ENCODE measurements at places on chromosomes 3 and 15.

GRCh38 chr3:122366379-122366749, 16.7 kb downstream of the MIX23 start:
- DNase-seq, result no peak

DNA sequence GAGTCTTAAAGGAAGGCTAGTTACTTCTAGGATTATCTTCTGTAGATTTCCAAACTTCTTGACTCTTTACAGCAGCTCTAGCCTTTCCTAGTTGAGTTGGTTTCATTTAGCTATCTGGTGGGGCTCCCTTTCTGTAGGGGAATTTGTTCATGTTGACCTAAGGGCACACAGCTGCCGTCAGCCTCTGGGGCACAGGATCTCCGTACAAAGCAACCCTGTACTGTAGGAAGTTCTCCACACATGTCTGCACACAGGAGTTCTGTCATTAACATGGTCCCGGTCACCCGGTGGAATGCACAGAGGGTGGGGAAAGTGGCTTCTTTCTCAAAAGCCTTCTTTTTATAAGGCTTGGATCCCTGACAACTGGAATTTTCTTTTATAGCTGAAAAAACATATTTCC, 88.7 kb upstream of the TNIK start:
- no peak for DNase-seq

- DNase-seq, result no peak
Measured at GRCh38 chr3:126582311-126582710, 23.6 kb upstream of the C3orf22 start.

DNA sequence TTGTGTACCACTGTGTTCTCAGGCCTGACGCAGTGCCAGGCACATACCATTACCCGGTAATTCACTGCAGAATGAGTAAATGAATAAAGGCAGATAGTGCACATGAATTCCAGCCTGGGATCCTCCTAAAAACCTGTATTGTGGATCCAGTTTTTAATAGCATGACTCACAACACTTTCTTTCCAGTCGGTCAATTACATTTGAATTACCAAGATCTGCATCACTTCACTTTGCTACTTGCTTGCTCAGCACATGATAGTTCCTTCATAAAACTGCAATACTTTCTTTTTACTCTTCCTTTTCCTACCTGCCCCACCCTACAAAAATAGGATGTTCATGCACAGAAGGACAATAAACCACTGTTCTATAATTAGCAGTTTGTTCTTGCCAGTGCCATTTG, 553.8 kb downstream of the MAGI1 start:
- DNase-seq, result no peak

DNA sequence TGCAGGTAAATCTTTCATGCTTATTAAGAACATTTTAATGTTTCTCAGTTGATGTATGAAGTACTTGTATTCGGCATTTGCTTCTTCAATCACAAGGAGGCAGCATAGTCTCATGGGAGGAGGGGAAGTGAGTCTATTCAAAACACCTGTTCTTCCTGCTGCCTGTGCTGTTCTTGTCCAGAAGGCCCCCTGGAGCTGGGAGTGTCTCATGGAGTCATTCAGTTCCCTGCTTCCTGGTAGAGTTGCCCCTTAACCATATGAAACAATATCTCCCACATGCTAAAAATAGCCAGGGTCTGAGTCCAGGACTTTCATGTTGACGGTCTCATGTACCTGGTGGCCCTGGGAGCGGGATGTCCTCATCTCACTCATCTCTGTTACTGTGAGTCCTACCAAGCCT, 15.5 kb upstream of the PPP1R2 start:
- no peak for DNase-seq

GRCh38 chr3:197006446-197006845, 23.2 kb downstream of the MELTF start:
- DNase-seq, result no peak

GRCh38 chr15:71921191-71921590, 110.8 kb downstream of the NR2E3 start:
- DNase-seq, result no peak

DNA sequence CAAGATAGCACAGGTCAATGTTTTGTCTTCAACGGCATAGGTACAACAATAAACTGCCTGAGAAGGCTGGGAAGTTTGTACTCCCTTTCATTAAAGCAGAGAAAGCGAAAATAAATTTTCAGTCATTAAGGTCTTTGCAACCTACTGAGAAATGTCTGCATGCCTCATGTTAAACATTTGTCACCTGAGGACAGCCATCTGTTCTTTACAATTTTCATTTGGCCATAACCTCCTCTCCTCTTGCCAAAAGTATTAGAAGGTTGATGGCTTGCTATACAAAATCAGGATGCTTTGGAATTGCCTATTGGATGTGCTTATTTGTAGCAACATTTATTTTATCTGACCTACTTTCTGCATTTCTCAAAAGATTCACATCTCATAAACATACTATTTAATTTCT, 122.7 kb downstream of the GOLIM4 start:
- no peak for DNase-seq

GRCh38 chr15:40846841-40847222, 3.0 kb downstream of the SPINT1 start:
- no peak for DNase-seq

DNA sequence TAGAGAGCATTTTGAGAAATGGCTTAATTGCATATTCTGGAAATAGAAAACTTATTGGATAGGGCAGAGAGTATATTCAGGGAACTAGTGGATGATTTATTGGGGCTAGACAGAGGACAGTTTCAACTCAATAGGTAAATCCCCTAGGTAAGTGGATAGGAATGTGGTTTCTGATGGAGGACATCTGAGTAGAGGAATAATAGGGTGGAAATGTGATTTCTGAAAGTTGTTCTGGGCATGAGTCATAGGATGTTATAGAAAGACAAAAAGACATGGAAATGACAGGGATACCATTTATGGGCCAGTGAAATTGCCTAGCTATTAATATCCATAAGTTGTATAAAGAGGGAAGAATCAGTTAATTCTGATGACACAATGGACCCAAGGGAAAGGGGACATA, 563.3 kb upstream of the GOLIM4 start:
- no peak for DNase-seq

- DNase-seq, result no peak
Measured at GRCh38 chr15:66901336-66902100, 163.9 kb upstream of the SMAD3 start.

GRCh38 chr3:21839592-21839991, 88.6 kb upstream of the ZNF385D start:
- no peak for DNase-seq

- DNase-seq, result no peak
Measured at GRCh38 chr3:176741664-176742047, 455.6 kb downstream of the TBL1XR1 start.

DNA sequence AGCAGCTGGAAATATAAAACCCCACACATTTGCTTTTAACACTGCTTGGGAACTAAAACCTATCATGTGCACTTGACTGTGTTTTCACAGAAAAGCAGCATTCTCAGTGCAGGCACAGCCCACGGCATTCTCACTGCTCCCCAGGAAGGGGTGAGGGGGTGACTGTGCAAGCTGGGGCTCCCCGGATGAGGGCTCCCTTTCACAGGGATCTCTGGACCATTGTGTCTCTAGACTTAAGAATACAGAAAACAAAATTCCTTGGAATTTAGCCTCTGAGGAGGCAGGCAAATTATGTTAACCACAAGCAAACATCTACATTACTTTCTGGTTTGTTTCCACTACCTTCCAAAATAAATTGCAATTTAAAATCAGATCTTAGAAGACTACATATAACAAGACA, 100.3 kb downstream of the FSIP1 start:
- DNase-seq, result no peak

- DNase-seq, result no peak
Measured at GRCh38 chr3:55629432-55629831, 142.3 kb upstream of the WNT5A start.

- no peak for DNase-seq
Measured at GRCh38 chr3:134060561-134061385, 31.0 kb upstream of the SLCO2A1 start.

- no peak for DNase-seq
Measured at GRCh38 chr3:194224471-194225417, 88.8 kb downstream of the HES1 start.

DNA sequence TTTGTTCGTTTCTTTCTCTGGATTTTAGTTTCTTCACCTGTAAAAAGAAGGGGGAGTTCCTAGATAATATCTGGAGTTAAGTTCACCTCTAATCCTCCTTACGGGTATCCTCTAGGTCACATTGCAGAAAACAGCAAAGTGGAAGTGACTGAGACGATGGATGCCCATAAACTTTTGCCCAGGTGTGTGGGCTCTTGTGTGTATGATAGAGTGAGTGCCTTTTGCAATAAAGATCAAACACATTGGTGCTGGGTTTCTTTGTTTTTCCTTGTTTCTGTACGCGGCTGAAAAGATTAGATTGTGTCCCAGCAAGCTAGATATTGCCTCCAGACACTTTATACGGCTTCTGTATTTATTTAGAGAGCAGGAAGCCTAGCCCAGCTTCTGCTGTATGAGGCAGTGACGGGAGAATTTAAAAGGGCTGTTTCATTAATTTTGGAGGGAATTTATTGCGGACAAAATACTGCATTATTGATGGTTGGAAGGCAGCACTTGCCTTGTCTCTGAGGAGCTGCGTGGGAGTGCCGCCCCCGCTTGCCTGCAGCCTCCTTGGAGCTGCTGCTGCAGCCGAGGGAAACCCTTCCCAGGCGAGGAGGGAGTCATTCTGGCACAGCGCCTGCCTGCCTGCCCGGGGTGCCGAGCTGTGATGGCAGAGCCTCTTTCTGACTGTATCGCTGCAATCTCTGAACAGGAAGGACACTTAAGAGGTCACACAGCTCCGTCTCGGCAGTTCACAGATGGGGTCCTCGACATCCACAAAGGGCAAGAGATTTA, 38.5 kb downstream of the PYDC2 start:
- DNase-seq, result no peak

DNA sequence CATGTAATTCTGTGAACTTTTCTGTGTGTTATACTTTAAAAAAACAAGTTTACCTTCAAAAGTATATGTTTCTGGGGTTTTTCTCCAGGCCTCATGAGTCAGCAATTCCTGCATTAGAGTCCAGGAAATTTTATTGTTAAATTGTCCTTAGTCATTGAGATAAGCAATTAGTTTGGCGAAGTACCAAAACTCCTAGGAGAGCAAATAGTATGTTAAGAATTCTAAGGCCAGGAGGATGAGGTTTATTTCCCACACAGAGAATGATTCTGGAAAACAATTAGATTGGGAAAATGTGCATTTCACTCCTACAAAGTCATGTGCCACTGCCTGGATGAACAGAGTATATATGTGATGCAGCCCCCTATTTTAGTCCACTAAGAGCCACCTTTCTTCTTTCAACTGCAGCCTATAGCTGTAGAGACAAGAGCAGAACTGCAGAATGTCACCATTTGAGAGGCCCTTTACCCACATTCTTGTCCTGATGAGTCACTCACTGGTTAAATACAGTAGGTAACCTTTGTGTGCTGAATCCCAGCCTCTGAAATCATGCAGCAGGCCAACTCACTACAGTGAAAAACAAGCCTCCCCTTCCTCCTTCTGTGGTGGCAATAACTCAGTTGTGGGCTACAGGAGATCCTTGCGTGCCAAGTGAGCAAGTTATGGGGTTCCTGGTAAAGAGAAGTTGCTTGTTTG, 452.8 kb upstream of the THBS1 start:
- DNase-seq, result no peak

DNA sequence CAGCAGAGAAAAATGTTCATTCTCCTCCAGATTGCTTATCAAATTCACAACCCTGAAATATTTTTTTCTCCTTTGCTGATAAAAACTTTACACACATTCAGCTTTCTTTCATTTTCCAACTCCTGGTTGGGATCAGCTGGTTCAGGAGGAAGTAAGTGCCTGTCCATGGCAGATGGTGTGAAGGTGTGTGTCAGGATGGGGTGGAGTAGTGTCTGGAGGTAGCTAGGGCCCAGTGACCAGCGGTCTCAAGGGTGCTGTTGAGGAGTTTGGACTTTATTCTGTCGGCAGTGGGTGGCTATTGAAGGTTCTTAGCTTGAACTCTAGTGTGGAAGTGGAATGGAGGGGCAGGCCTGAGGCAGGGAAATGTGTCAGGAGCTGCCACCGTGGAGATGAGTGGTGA, 46.9 kb upstream of the PTPN23 start:
- no peak for DNase-seq

- DNase-seq, result no peak
Measured at GRCh38 chr3:186044427-186044826, 64.5 kb downstream of the ETV5 start.

DNA sequence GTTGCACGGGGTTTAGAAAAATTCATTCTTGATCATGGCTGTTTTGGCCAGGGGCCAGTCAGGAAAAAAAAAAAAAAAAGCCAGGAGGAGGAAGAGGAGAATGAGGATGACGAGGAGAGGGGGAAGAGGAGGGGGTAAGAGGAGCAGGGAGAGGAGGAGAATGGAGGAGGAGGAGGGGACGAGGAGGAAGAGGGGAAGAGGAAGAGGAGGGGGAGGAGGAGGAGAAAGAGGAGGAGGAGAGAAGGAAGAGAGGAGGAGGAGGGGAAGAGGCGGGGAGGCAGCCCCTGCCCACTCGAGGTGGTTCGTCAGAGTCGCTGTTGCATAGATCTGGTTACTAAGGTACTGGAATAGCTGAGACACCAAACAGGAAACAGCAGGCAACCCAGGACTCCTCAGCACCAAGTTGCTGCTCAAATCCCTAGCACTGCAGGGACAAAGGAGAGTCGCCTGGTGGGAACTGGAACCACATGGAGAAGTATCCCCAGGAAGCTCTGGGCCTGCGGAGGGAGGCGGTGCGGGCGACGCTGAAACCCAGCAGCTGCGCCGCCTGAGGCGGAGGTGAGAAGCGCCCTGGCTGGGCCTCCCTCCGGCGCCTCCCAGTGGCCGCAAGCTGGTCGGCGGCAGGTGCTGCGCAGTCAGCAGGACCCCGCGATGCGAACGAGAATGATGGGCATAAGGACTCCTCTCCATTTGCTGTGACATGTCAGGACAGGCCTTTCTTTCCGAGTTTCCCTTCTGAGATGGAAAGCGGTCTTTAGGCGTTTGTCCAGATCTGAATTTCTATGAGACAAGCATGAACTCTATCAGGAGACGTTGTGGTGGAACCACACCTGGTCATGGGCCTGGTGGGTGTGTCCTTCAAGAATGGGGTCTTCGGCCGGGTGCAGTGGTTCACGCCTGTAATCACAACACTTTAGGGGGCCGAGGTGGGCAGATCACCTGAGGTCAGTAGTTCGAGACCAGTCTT, 17.5 kb downstream of the FAM240A start:
- peak; percentile 68 for DNase-seq

GRCh38 chr3:142648950-142649349, 52.8 kb downstream of the PLS1 start:
- no peak for DNase-seq

DNA sequence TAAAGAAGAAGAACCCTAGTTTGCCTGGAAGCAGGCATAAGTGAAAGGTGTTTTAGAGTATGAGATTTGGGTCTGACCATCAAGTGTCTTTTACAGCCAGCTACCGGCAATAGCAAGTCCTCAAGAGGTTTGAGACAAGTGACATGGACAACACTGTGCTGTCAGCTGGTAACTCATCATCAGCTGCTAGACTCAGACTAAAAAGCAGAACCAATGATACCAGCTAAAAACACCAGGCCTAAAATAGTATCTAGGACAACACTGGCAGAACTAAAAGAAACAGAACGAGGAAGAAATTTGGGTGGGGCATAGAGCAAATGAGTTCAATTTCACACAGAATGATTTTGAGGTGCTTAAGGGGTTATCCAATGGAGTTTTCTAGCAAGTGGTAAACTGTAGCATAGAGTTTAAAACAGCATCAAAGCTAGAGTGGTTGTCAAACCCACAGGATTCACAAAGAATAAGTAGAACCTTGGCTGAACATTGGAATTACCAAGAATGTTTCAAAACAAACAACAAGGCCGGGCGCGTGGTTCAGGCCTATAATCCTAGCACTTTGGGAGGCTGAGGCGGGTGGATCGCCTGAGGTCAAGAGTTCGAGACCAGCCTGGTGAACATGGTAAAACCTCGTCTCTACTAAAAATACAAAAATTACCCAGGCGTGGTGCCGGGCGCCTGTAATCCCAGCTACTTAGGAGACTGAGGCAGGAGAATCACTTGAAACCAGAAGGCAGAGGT, 3.9 kb downstream of the CIAO2A start:
- no peak for DNase-seq
